ENCODE measurements at places on chromosomes 5 and 9.

- no peak for DNase-seq
Observed at GRCh38 chr9:122195875-122196274, 32.9 kb downstream of the LHX6 start.

GRCh38 chr5:64165500-64166200 is at the start of gene RNF180:
RNF180 (plus strand) TSS chr5:64165843; CDS start chr5:64200808, 34,965 bp downstream.
- no peak for DNase-seq

DNA sequence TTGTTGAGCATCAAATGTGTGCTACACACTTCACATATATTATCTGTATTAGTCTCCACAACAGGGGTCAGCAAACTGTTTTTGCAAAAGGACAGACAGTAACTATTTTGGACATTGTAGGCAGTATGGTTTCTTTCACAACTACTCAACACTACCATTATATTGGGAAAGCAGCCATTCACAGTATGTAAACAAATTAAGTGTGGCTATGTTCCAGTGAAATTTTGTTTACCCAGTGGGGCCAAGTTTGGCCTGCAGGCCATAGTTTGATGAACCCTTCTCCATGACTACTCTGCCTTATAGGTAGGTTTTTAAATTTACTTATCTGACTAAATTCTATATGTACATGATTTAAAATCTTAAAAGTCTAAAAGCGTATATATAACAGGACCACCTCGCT is 13.0 kb upstream of the FAM151B start:
- no peak for DNase-seq

DNA sequence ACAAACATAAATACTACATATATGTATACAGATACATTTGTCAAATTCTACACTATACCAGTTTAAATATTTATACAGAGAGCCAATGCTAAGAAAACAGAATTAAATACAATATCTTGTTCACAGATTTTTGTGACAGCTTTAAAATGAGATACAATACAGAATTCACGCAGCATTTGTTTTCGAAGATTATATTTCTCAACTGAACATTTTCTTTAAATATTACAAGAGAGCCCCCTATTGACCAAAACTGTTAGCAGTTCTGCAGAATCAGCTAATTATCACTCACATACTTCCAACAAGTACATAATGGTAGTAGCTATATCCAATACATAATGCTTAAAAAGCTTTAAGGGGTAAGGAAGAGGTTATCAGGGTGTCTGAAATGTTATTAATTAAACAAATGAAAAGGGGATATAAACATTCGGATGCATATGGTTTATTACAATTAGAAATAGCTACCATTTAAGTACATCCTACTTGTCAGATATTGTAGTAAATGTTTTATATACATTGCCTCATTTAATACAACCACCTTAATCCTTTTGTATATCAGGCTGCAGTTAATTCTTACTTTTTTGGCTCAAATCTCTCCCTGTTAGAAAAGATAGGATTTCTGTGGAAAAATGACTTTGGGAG is 31.7 kb downstream of the ZDHHC21 start:
- peak; percentile 61 for DNase-seq

- DNase-seq: no peak
Observed at GRCh38 chr5:180194410-180195345, 14.3 kb downstream of the RASGEF1C start.

- no peak for DNase-seq
Observed at GRCh38 chr9:7402334-7403027, 397.1 kb downstream of the DMAC1 start.

DNA sequence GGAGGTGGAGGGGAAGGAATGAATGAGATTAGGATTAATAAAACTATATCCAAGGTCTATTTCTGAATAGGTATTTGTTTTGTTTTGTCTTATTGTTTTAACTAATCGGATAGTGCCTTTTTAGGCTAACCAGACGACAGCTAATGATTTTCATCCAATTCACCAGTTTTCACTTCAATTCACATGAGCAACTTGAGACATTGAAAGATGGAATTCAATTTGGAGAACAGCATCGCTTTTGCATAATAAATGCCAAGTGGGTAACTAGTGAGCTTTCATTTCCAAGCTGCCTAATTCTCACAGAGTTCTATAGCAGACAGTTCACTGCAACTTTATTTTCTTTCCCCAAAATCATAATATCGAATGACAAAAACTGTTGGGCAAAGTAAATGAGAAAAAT is 5.0 kb downstream of the AGXT2 start:
- DNase-seq: no peak

DNA sequence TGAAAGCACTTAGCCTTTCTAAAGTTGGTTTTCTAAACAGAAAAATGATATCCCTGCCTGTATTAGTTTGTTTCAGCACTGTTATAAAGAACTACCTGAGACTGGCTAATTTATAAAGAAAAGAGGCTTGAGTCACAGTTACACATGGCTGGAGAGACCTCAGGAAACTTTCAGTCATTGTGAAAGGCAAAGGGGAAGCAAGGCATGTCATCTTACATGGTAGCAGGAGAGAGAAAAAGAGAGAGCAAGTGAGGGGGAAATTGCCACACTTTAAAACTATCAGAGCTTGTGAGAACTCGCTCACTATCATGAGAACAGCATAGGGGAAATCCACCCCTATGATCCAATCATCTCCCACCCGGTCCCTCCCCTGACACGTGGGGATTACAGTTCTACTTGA is 64.9 kb downstream of the FAM170A start:
- DNase-seq: no peak

DNA sequence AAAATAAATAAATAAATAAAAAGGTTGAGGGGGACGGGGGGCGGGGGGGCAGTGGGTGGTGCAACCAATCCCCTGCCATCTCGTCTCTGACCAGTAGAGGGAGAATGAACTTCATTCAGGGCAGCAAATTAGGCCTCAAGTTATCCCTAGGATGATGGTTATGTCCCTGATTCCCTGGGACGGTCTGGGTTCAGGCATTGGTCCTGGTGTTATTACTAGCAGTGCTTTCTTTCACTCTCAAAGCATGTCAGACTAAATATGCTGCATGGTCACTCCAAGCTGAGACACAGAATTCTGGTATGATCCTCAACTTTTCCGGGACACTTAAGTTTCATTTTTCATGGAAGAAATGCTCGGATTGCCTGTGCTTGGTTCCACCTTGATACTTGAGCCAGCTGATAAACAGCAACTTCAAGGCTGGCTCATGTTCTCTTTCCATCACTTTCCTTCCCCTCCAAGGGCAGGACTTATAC is 59.4 kb downstream of the DAP start:
- DNase-seq: peak; percentile 63

- DNase-seq: no peak
Observed at GRCh38 chr9:112145886-112146285, 29.2 kb downstream of the SUSD1 start.

GRCh38 chr5:81424728-81425127 is 30.8 kb upstream of the ACOT12 start:
- no peak for DNase-seq

GRCh38 chr5:93438124-93438523 is 142.9 kb downstream of the NR2F1-AS1 start:
- no peak for DNase-seq

DNA sequence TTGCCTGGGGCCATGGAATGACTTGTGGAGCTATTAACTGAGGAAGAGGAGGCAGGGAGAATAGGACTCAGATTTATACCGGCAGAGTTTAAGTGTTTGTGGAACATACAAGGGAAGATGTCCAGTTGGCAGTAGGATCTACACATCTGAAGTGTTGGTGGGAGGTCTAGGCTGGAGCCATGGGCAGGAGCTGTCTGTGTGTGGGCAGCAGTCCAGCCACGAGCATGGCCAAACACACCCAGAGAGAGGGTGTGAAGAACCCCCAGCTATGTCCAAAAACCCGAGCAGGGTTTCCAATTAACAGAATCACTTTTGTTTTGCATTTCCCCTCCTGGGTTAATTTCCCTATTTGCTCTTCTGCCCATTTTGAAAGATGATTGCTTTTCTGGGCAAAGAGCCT is 393.7 kb downstream of the CDK5RAP2 start:
- DNase-seq: no peak

DNA sequence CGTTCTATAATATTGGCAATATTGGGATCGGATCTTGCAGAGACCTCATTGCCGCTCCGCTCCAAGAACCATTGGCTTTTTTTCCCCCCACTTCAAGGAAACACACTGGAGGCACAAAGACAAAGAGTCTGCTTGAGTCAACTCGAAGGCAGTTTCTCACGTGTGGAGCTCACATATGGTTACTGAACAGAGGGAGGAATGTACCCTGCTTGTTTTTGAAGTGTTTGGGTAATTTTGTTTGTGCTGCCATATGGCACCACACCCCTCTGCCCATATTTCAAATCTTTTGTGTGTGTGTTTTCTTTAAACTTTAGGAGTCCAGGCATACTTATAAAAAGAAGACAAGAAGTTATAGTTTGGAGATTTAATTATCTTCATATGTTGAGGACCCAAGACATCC is 595.9 kb downstream of the DTWD2 start:
- DNase-seq: no peak

- no peak for DNase-seq
Observed at GRCh38 chr9:29866556-29866955, 2293.3 kb upstream of the C9orf72 start.

DNA sequence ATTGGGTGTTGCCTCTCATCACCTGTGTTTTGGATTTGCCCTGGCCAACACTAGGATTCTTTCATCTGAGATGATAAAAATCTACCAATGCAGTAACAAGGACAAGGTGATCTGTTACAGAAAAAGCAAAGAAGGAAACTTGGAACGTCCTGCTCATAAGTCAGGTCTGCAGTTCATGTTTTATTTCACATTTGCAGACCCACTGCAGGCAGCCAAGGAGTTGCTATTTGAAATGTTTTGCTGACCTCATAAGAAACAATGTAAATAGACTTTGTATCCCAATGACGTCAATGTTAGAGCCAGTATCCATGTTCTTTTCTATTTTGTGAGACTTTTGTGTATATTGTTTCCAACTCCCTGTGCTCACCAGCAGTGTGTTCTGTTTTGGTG is 312.9 kb downstream of the DEPDC1B start:
- DNase-seq: no peak

DNA sequence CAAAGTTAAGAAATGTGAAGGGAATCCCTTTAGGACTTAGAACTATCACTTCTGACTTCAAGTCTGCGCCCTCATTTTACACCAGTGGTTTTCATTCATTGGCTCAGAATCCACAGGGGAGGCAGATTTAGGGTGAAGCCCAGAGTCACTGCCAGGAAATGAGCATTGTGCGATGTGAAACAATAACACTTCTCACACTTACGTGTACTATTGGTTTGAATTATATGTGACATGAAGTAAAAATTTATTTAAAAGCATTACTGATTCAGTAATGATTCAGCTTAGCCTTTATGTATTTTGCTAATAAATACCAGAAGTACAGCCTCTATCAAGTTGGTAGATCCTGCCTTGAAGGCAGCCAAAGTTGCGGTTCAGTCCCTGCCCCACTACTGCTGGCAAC is 98.6 kb downstream of the PAM start:
- DNase-seq: no peak

DNA sequence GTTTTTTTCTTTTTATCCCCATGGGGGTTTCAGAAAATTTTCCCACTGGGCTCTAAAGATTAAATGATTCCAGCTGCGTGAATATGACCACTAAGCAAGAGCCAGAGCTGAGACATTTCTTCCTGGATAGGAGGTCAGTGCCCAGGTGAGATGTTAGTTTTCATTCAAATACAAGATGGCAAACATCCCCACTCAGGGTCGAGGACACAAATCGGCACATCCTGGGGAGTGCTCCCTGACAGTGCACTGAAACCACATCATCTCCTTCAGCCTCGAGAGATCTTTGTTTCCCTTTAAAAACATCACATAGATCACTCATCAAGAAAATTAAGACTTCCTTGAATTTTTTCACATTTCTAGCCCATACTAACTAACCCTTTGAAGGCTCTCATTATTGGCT is 273.2 kb upstream of the PANK3 start:
- no peak for DNase-seq

GRCh38 chr5:157159209-157159751 is 6.8 kb downstream of the GARIN3 start:
- no peak for DNase-seq
